ENCODE measurements at places on chromosomes 5 and 9.

DNA sequence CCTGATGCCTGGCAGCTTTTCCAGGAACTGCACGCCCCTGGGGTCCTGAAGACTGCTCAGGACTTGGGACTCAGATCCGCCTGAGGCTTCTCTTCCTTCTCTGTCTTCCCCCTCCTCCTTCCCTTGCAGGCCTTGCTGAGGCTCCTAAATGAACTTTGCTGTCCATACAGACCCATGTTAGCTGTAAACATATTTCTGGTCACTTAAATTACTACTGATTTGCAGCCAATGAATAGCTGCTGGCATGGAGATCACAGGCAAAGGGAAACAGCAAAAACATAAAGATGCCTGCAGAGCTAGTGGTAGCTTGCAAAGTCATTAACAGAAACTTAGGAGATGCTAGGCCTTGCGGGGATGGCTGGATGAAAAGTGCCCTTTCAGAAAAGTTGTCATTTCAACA is 261.9 kb downstream of the GADD45G start:
- no peak for DNase-seq

DNA sequence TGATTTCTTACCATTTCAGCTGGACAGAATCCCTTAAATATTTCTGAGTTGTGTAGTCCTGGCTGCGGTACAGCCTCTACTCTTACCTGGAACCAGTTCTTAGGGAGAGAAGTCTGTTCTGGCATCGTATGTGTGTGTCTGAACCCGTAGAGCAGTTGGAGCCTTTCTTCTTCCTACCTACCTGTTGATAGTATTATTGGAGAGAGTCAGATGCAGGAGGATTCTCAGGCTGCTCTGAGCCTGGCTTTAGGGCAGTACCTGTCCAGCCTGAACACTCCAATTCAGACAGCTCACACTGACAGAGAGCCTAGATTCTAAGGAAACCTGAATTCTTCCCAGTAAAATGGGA is 190.1 kb downstream of the CD180 start:
- DNase-seq, result no peak

DNA sequence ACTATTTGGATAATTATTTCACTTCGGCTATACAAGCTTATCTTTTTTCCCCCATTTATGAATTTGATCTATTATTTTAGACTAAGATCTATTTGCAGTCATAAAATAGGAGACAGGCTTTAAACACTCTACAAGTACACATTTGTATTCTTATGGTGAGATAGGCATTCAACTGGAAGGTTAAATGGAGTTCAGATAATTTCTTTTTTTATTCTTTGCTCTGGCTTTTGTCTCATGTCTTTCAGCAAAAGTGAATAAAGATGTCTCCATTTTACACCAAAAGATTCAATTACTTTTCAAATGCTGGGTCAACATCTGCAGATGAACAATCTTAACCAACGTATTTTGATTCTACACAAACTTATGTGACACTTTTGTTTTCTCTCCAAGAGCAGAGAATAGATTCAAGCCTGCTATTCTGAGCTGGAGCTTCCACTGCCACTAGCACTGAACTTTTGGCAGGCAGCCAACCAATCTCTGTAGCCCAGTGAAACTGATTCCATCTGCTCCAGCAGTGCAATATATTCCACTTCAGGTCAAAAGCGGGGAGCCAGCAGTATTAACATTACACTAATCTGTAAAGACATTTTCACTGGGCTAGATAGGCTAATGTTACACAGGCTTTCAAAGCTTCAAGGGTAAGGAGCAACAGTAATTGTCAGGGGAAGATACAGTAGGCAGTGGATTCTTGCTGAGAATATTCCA is 452.0 kb upstream of the ZNF608 start:
- peak; percentile 77 for DNase-seq

DNA sequence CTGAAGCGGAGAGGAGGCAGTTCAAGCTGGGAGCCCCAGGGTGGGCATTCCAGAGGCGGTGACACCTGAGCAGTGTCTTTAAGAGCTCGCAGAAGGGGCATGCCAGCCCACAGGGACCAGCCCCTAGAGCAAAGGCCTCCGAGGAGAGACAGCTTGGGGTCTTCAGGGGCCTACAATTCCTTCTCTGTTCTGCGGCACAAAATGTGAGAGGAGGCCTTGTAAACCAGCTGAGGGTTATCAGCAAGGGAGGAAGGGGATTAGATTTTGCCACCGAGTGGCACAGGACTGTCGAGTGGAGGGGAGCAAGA is 505 bp upstream of the SIGMAR1 start:
- DNase-seq, result no peak

- DNase-seq, result no peak
Observed at GRCh38 chr9:120388003-120388855, 191.7 kb downstream of the CDK5RAP2 start.

- DNase-seq, result no peak
Observed at GRCh38 chr5:132013711-132014110, 2.3 kb upstream of the ACSL6 start.

Data from cerebellum (tissue), 4 donors.